Activated CD4-positive, alpha-beta T cell treated with anti-CD3 and anti-CD28 coated beads for 36 hours (primary cell): ENCODE measurements at places on chromosomes 12 and 14.
A peak's percentile ranks its signal among the peaks of the same experiment; 100 is the strongest.

GRCh38 chr12:64997858-64998257 is 123.2 kb downstream of the WIF1 start:
- no peak for DNase-seq

GRCh38 chr12:122035292-122035691 is 13.6 kb downstream of the BCL7A start:
- no peak for DNase-seq

GRCh38 chr14:103279142-103280025 is 54.7 kb upstream of the EIF5 start:
- peak; percentile 24 for DNase-seq

DNA sequence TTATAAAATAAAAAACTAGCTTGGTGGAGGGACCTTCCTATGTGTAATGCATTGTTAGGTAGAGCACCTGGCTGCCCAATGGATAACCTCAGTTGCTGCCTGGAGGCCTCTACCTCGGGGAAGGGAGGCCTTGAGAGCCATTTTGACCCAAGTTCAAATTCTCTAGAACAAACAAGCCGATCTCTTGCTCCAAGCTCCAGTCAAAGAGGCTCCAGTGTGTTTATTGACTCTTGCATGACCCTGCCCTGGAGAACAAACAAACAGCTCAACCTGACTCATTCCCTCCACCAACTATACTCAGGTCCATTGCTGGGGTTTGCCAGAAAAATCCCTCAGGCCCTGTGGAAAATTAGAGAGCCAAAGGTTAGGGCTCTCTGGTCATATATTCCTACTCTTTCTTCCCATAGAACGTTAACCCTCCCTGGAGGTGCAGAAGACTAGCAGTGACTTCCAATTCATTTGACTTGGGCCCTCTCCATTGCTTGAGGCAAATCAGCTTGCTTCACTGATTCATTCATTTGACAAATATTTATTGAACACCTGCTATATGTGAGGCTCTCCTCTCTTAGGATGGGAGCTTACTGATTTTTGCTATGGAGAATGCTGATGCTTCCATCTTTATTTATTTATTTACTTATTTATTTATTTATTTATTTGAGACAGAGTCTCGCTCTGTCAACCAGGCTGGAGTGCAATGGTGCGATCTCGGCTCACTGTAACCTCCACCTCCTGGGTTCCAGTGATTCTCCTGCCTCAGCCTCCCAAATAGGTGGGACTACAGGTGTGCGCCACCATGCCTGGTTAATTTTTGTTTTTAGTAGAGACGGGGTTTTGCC is 73.7 kb upstream of the CISTR start:
- no peak for DNase-seq

- DNase-seq = no peak
These were observed 28.2 kb downstream of the TTC7B start for GRCh38 chr14:90788031-90788430.

GRCh38 chr14:50344116-50344775 is 32.1 kb downstream of the DMAC2L start:
- peak; percentile 89 for DNase-seq

- DNase-seq = no peak
These were observed 52.0 kb upstream of the SYNE2 start for GRCh38 chr14:63800651-63801375.

- peak; percentile 61 for DNase-seq
These were observed at the start of gene TMEM121 for GRCh38 chr14:105525861-105526775. TMEM121 (plus strand) TSS chr14:105526583; CDS start chr14:105528835, 2,252 bp downstream.

- no peak for DNase-seq
These were observed 5.2 kb downstream of the PIWIL1 start for GRCh38 chr12:130342842-130343241.

GRCh38 chr14:63167044-63167443 is 37.2 kb upstream of the RHOJ start:
- no peak for DNase-seq

DNA sequence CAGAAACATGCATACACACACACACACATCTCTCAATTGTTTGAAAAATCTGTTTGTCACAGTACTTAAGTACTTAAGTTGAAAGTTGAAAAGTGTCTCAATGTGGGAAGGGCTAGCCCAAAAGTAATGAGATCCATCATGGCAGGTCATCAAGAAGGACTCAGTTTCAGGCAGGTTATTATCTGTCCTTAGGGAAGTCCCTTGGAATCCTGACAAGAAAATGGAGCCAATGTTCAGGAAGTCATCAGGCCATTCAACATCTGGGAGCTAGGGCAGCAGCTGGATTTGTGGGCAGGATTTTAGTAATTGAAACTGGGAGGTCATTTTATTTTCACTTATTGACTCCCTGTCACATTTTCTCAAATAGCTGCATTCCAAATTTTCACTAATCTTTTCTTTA is 56.0 kb downstream of the MSRB3 start:
- DNase-seq = no peak

GRCh38 chr12:25025951-25026490 is 77.1 kb upstream of the BCAT1 start:
- no peak for DNase-seq

DNA sequence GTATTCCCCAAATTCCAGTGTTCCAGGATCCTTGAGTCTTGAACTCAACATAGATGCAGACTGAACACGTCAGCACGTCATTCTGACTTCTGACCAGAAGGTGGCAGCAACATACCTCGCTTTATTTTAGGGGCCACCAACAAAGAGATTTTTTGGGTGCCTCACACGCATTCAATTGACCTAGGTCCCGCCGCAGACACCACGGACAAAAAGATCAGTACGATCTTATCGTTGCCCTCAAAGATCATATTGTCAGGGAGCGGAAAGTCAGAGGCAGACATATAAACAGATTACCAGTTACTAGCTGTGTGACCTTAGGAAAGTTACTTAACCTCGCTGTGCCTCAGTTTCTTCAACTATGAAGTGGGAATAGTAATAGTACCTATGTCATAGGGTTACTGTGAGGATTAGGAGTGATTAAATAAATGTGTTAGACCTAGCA is 6.5 kb upstream of the PRPH start:
- DNase-seq = peak; percentile 81

DNA sequence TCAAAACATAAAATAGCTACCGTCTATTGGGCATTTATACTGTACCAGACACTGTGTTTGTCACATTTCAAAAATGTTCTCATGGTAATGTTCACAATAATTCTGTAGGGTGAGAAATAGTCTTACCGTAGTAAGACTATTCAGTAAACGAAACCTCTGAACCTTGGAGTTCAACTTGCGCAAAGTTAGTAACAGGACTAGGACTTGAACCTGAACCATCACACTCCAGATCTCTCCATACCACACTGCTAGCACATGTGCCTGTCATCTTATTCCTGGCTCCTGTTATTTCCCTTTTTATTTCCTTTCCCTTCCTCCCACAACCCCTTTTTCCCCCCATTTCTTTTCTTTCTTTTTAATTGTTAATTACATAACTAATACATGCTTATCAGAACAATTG is 65.4 kb downstream of the PLEKHA5 start:
- DNase-seq = no peak

GRCh38 chr14:70525691-70526090 is 9.1 kb downstream of the ADAM20 start:
- no peak for DNase-seq
